Suppressor macrophage treated with lipopolysaccharide for 4 hours (primary cell): ENCODE measurements at places on chromosomes 2 and 18.

DNA sequence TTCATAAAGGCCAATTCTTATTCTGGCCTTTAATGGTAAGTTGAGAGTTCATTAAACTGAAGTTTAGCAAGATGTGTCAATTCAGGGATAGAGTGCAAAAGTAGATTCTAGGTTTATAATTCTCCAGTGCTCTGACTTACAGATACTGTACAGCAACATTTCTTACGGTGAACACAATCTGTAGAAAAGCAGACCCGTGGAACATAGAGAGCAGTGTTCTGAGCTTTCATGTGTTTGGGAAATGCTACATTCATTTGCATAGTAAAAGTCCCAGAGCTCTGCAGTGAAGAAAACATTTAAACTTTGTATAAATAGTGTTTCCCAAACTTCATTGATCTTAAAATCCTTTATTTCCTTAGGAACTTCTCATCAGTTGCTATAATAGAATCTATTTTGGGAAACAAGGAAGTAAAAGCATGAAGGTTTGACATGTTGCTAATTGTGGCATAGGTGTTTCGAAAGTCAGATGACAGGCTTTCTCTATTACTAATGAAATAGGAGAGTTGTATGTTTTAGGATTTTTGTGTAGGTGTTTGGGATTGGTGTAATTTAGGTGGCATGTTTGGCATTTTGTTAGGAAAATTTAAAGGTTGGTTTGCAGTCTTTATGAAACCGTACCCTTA, 138.2 kb downstream of the ASXL3 start:
- DNase-seq, result no peak

DNA sequence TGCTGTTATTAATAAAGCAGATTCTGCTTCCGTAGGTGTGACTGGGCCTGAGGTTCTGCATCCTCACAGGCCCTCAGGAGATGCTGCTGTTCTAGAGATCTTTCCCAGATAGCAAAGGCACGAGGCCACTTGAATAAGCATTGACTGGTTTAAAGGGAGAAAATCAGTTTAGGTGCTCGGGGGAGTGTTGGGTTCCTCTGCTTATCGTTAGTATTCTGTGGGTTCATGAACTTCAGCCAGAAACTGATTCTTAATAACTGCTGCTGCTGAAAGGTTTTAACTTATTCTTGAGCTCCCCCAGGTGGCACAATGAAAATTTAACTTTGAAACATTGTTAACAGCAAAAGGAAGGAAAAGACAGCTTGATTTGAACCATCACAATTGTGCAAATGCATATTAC, 56.9 kb downstream of the ITGA6 start:
- no peak for DNase-seq

DNA sequence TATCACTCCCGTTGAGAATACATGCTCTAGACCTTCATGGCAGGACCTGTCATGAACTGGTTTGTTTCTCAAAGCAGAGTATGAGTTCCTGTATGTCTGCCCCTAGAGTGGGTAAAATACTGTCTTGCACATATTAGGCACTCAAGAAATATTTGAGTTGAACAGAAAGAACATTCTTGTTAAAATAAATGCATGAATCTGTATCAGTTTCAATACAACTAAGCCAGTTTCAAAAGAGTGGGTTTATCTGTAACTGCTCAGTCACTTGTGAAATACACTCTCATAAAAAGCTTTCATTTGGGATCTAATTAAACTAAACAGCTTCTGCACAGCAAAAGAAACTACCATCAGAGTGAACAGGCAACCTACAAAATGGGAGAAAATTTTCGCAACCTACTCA, 69.2 kb downstream of the RFTN2 start:
- peak; percentile 9 for DNase-seq

DNA sequence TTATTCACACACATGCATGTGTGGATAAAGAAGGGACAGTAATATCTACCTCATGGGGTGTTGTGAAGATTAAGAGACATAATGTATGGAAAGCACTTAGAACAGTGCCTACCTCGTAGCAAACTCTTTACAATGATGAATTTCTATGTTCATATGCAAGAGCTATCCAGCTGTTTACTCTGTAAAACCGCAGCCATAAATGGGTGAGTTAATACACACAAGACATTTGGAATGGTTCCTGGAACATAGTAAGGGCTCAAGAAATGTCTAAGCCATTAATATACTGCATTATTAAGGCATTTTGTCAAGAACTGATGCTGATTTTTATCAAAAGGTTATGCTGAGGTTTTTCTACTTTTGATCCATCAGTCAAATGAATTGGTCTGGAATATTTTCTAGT, 1076.2 kb downstream of the TSN start:
- DNase-seq, result no peak

DNA sequence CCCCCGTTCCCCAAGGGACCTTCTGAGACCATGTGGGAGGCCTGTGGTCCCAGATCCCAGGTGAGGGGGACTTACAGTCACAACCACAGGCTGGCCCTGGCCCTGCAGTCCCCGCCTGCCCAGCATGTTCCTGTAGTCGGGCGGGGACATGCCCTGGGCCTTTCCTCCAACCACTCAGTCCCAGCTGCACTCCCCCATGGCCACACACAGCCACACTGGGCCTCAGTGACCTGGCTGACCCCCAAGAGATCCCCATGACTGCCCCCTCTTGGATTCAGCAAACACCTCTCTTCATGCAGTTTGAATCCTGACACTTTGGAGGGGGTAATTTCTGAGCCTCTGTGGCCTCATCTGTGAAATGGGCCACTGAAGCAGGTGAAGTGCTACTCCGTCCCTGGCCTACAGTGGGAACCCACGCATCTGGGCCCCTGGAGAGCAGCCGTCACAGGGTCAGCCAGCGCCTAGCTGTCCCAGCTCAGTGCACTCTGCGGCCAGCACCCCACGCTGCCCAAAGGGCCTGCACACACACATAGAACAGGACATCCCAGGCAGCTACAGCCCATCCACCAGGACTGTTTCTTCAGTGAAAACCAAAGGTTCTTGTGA, 12.7 kb upstream of the ARHGEF4 start:
- no peak for DNase-seq

- DNase-seq, result peak; percentile 54
Observed at GRCh38 chr2:63784461-63784860, 57.2 kb upstream of the UGP2 start.

- no peak for DNase-seq
Observed at GRCh38 chr2:233999182-233999581, 51.3 kb upstream of the SPP2 start.

- no peak for DNase-seq
Observed at GRCh38 chr2:216549926-216550690, 51.5 kb downstream of the RPL37A start.

- DNase-seq, result no peak
Observed at GRCh38 chr2:189293164-189293563, 113.6 kb upstream of the COL5A2 start.

DNA sequence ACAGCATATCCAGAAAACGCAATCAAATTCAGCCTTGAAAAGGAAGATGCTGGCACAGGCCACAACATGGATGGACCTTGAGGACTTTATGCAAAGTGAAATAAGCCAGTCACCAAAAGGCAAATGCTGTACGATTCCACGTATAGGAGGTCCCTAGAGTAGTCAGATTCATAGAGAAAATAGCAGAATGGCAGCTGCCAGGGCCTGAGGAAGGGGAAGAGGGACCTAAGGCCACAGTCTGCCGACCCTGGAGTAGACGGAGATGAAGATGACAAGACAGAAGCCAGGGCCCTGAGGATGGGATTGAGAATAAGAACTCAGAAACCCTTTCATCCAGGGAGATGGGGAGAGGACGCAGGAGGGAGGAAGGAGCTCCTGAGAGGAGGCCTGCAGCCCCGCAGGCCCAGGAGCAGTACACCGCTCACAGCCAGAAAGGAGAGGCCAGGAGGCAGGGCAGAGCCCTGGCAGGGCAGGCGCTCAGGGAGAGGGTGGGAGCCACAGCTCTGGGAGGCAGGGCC, 8.1 kb upstream of the MTERF4 start:
- DNase-seq, result no peak

DNA sequence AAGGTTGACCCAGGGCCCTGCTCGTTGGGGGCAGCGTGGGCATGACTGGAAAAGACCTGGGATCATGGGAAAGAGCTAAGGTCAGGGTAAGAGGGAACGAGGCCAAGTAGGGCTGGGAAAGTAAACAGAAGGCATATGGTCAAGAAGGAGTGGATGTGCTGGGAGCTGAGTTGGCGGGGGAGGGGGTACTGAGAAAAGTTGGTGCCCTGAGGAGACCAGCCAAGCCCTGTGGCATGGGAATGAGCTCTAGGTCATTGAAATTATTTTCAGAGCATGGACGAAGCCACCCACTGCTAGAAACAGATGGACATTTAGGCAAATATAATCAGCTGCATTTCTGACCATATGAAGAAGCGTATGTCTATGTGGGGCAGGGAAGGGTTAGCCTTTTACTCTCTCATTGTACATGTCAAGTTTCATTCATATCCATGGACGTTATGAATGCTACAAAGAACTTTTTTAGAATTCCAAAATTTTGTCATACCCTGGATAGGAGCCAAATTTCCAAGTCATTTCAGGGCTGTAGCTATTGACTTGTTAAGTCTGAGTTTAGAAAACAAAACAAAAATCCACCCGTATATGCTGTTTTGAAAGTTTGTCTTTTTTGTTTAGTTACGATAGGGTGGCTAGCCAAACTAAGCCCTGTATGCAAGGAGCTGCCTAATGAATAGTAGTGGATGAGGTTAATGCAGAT, 19.1 kb downstream of the MAPRE2 start:
- DNase-seq, result no peak

GRCh38 chr2:71564361-71564760, 111.0 kb downstream of the DYSF start:
- DNase-seq, result no peak

DNA sequence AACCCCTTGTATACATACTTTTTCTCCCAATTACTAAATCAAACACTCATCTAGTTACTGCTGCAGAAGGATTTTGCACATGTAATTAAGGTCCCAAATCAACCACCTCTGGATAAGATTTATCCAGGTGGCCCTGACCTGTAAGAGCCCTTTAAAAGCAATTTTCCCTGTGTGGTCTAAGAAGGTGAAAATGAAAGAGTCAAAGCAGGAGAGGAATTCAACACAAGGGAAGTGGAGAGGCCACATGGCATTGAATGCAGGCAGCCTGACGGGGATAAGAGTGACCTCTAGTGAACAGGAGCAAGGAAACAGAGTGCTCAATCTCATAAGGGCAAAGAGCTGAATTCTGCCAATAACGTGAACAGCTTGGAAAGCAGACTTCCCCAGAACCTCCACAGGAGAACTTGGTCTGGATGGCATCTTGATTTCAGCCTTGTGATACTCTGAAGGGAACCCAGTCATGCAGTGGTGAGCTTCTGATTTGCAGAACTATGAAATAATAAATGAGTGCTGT, 27.2 kb downstream of the PPP3R1 start:
- peak; percentile 64 for DNase-seq
